ENCODE measurements at places on chromosomes 12 and 14.

GRCh38 chr12:49673446-49674317 is 33.5 kb downstream of the FMNL3 start:
- DNase-seq: peak; percentile 65

- DNase-seq: no peak
Measured at GRCh38 chr12:93980711-93981110, 167.7 kb upstream of the PLXNC1 start.

- DNase-seq: no peak
Measured at GRCh38 chr14:92199763-92200162, 78.0 kb downstream of the CPSF2 start.

- no peak for DNase-seq
Measured at GRCh38 chr14:28744126-28744525, 22.5 kb upstream of the FOXG1 start.

- no peak for DNase-seq
Measured at GRCh38 chr14:54579621-54580020, 12.7 kb downstream of the SAMD4A start.

GRCh38 chr14:59189091-59189785 is 771 bp downstream of the DAAM1 start:
- DNase-seq: peak; percentile 79

- no peak for DNase-seq
Measured at GRCh38 chr12:15806826-15807225, 17.6 kb upstream of the EPS8 start.

- DNase-seq: no peak
Measured at GRCh38 chr12:75704664-75705063, 193.3 kb upstream of the KRR1 start.

GRCh38 chr12:96221391-96221790 is 27.2 kb downstream of the ELK3 start:
- no peak for DNase-seq

DNA sequence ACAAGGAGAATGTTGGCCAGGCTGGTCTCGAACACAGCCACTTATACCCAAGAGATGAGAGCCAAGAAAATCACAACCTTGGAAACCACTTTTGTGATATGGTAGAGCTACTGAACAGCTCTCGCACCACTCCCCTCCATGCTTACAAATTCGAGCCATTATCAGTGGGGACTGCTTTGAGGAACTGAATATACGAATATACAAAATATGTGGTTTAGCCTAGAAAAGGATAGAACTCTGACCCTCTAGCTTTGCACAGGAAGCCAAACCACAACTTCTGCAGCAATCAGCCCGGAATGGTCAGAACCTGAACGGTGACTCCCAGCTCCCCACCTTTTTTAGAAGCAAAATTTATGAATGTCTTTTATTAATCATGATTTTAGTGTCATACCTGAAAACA is 129.8 kb upstream of the TMEM132C start:
- DNase-seq: no peak

- DNase-seq: no peak
Measured at GRCh38 chr12:84802161-84802560, 110.4 kb downstream of the SLC6A15 start.

- DNase-seq: no peak
Measured at GRCh38 chr14:103653805-103654204, 24.8 kb downstream of the KLC1 start.
